ENCODE measurements at places on chromosomes 7 and 10. TPM values are rescaled to one million over a fixed set of nuclear protein-coding genes. Genes with fewer than 3 reads are reported as not detected.
A peak's percentile ranks its signal among the peaks of the same experiment; 100 is the strongest.

DNA sequence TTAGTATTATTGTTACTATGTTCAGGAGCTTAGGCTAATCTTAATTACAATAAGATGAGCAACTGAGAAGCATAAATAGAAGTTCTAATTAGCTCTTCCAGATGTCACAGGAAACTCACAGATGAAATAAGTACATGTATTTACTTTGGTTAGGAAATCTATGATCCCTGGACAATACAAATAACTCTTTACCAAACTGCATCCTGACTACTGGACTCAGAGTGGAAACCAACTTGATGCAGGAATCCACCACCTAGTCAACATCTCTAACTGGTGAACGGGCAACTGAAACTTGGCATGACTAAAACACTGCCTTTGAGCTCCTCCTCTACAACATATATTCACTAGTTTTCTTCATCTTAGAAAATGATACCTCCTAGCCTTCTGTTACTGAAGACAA is 193.2 kb downstream of the AGMO start:
- DNase-seq = no peak

DNA sequence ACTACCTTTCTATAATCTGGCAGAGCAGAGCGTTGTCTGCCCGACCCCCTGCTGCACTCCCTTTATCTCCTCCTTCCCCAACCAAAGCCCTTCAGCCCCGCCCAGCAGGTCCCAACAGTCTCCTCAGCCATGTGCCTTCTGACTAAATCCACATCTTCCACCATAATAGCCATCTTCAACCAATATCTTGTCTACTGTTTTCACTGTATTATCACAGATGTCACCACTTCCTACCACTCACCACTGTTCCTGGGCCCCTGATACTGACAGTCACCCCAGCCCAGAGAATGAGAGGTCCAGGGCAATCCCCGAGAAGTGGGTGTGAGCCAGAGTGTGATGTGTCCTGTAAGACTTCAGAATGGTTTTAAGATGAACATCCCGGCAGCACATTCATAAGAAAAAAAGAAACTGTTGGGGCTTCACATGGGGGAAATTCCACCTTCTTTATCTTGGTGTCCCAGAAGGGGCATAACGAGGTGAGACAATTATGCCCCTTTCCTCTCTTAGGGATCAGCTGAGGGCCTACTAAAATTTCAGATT is 25.3 kb downstream of the CCDC6 start:
- no peak for DNase-seq

DNA sequence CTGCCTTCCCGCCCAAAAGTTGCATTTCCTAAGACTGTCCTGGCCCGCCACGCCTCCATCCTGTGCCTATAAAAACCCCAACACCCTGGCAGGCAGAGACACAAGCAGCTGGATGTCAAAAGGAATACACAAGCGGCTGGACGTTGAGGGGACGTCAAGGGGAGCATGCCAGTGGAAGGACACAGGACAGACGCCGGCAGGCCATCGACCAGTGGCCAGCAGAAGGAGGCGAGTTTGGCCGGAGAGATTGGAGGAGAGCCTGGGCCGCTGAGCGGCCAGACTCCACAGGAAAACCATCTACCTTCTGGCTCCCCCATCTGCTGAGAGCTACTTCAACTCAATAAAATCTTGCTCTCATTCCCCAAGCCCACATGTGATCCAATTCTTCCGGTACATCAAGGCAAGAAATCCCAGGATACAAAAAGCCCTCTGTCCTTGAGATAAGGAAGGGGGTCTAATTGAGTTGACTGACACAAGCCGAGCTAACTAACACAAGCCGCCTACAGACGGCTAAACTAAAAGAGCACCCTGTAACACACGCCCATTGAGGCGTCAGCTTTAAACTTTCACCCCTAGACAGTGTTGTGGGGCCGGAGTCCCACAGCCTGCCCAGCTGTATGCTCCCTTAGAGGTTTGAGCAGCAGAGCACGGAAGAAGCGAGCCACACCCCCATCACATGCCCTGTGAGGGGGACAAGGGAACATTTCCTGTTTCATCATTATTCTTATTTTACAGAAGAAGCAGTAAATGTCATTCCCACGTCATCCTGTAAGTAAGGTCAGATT is 150.3 kb upstream of the PHYHIPL start:
- DNase-seq = no peak

DNA sequence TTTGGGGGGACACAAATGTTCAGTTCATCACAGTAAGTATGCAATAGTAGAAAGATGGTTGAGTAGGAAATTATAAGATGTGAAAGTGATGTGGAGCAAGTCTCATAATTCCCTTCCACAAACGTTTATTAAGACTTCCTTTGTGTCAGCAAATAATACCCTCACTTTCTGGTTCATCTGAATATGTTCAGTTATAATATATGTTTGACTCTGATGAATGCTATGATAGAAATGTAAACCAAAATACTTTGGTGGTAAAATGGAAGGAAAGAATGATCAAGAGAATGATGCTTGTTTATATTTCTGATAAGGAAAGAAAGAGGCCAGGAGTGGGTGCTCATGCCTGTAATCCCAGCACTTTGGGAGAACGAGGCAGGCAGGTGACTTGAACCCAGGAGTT is 111.7 kb upstream of the PLXDC2 start:
- no peak for DNase-seq

DNA sequence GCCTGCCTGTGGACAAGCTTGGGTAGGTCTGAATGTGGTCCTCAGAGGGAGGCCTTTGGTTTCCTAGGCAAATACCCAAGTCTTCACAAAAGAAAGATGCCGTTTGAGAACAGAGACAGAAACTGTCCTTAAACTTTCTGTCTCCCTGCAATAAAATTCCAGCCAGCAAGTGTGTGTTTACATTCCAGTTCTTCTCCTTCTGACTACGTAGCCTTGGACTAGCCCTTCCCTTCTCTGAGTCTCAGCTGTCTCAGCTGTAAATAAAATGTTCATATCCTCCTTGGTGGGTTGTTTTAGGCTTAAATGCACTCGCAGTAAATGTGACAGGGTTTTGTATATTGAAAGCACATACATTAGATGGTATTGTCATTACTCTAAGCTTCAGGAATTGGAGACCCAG is 561.2 kb upstream of the MKI67 start:
- no peak for DNase-seq

- DNase-seq = no peak
Observed at GRCh38 chr7:112083776-112084355, 122.3 kb downstream of the DOCK4 start.

DNA sequence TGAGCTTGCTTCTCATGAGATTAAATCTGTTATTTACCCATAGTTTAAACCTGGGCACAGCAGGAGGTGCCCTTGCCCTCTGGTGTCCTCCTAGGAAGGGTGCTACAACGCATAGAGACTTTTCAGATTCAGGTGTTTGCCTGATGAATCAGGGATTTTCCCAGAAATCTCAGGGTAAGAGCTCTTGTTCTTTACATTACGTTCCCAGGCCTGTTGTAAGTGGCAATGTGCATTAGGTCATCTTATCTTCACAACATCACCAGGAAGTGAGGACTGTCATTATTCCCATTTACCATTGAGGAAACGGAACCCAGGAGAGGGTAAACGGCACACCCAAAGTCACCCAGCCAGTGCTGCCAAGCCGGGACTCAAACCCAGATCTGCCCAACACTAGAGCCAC is 73.0 kb downstream of the NHLRC2 start:
- DNase-seq = no peak

DNA sequence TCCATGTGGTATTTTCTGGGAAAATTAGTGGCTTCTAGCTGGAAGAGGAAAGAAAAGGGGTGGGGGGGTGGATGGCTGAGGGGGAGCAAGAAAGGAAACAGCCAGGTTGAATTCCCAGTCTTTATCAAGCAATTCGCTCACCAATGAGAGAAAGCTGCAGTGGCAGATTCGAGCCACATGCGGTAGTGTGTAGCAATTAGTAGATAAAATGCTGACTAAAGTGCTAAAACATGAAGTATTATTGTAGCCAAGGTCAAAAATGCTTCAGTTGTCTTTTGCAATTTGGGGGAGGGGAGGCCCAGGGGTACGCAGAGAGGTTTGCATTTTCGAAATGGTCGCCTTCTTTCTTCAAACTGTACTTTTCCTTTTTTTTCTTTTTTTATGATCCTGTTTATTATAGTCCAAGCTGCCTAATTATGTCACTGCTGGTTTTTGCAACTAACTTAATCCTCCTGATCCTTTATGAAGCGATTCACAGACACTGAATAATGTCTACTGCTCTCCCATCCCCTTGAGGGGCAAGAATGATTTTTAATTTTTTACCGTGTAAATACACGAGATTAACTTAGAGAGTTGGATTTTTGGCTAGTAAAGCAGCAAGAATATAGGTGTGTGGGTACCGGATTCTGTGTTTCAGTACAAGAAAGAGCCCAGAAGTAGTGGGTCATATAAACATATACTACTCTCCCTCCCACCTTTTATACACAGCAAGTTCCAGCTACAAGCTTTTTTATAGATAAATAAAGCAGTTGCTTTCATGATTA is 3.6 kb upstream of the ARID5B start:
- no peak for DNase-seq

DNA sequence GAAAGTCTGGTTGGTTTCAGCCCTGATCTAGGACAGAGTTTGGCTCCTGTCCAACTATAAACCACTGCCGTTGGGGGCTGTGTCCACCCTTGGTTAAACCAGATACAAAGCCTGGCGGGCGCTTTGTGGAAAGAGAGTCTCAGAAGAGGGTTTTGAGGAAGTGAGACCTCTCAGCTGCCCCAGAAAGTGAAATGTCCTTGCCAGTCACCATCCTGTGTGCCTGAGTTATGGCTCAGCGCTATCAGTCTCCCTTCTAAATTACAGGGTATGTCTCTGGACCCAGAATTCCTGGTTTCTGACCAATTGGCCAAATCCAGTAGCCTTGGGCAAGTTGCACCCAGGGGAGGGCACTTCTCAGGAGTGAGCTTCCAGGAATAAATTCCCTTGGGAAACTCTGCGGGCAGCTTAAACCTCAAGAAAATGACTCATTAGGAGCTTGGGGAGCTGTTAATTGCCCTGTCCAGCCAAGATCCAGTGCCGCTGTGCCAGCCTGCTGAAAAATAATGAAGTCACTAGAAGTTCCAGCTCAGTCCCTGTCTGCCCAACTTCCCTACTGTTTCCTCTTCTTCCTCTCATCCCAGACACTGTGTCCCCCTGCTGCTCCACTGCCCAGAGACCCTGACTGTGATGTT is 66.7 kb upstream of the PDZD8 start:
- no peak for DNase-seq

DNA sequence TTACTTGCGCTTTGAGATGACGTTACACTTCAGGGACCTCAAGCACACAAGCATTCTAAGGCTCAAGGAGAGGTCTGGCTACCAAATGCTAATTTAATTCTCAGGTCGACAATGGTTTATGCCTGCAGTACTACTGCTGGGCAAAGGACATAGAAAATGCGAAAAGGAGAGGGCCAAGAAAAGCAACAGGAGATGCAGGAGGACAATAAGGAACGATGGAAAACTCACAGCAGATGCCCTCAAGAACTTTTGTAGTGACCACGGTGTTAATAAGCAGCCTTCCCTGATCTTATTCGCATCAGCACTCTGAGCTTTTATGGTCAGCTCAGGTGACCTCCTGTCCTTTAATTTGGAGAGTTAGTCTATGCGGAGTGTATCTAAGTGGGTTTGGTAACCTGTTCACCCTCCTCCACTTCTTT is 146.3 kb downstream of the GPR85 start:
- DNase-seq = no peak

- DNase-seq = peak; percentile 58
Observed at GRCh38 chr7:1368682-1369571, 90.3 kb downstream of the MICALL2 start.

GRCh38 chr7:138195151-138195571 is 118.9 kb downstream of the AKR1D1 start:
- no peak for DNase-seq

GRCh38 chr10:561721-562120 is 127.7 kb downstream of the DIP2C start:
- DNase-seq = no peak

- DNase-seq = no peak
Observed at GRCh38 chr7:22114440-22114981, 168.8 kb upstream of the CDCA7L start.

DNA sequence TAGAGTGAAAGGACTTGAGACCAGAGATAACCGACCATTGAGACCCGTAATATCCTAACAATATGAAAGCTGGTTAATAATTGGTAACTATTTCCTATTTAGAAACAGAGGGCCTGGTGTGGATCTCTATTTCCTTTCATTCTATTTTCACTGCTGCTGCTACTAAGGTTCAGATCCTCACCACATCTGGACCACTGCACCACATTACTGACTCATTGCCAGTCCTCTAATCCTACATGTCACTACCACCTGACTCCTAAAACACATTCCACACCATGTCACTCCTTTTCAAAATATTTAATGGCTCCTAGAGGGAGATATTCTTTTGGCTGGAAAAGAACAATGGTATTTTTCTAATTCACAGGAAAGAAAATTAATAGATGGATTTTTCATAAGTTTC is 6.4 kb downstream of the USP54 start:
- DNase-seq = no peak

- no peak for DNase-seq
Observed at GRCh38 chr10:85655411-85655810, 711.2 kb downstream of the GRID1 start.

- no peak for DNase-seq
Observed at GRCh38 chr10:75682649-75683557, 251.5 kb downstream of the LRMDA start.

GRCh38 chr7:6340241-6340640 is 67.8 kb upstream of the CYTH3 start:
- no peak for DNase-seq

DNA sequence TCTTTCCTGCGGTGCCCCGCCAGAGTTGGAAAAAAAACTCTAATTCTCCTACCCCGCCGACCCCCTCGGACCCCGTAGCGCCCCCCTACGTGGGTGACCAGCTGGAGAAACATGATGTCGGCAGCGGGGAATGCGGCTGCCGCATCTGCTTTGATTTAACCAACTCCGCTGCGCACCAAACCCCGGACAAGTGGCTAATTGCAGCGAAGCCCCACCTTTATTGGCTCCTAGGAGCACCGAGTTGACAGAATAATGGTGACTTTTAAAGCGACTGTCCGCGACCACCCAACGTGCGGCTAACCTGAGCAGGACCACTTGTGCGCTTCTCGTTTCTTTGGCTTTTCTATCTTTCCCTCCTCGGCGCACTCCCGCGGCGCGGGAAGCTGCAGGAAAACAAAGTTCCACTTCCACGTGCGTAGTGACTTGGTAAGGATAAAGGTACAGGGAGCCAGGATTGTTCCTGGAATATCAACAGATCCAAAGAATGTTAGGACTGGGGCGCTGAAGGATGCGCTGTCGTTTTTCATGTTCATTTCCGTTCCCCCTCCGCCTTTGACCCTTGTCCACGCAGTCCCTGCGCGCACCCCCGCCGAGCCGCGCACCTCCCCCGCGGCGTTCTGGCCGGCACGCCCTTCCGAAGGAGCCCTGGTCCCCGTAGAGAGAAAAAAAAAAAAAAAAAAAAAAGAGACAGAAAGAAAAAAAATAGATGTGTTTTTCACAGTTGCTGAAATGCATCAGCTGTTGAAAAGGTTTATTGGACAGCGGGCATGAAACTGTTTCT is 1.4 kb downstream of the WNT16 start:
- DNase-seq = no peak

- DNase-seq = no peak
Observed at GRCh38 chr10:6407034-6407721, 172.9 kb downstream of the PRKCQ start.

GRCh38 chr10:122879339-122880273 is at the start of gene FAM24B:
FAM24B (minus strand) TSS chr10:122879581; CDS start chr10:122850515, 29,066 bp downstream.
- DNase-seq = no peak

The IGFBP3 gene
- 1,171 TPM for total RNA-seq

The LRRN3 gene
- total RNA-seq = 9.4 TPM

The C7orf57 gene
- not detected for total RNA-seq

The GPR15LG gene
- not detected for total RNA-seq

The PYROXD2 gene
- 34.4 TPM for total RNA-seq

The MYPN gene
- not detected for total RNA-seq

The FGL2 gene
- 0.05 TPM for total RNA-seq

The FFAR4 gene
- total RNA-seq = not detected

The TRIM56 gene
- 39.6 TPM for total RNA-seq

The EDRF1 gene
- total RNA-seq = 49.7 TPM

Measured in mesothelial cell of epicardium (in vitro differentiated cells).